ENCODE measurements at places on chromosomes 1 and 21.
A peak's percentile ranks its signal among the peaks of the same experiment; 100 is the strongest.

- no peak for DNase-seq
Measured at GRCh38 chr1:198535631-198536030, 4.8 kb downstream of the ATP6V1G3 start.

- DNase-seq: no peak
Measured at GRCh38 chr1:206706298-206706791, 21.6 kb downstream of the MAPKAPK2 start.

- DNase-seq: no peak
Measured at GRCh38 chr1:37001703-37002102, 32.6 kb downstream of the GRIK3 start.

DNA sequence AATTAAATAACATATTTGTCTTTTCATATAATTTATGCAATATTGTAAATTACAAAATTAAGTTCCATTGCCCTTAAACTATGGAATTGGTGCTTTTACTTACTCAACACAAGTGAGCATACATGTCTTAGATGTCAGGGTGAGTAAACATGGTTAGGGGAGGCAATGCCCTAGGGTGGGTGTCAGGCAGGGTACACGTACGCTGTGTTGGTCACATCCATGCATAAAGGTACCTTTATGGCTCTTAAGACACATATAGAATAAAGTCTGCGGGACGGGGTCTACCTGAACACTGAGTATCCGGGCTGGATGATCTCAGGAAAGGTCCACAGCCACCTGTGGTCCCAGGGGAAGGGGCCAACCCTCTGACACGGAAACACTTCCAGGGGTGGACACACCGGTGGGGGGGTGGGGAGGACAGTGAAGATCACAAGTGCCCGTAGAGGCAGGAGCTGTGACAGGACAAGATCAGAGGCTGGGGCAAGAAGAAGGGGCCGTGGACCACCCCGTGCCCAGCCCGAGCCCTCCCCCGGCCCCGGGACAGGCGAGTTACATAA is 720 bp downstream of the LIN9 start:
- peak; percentile 3 for DNase-seq

- no peak for DNase-seq
Measured at GRCh38 chr1:15123925-15124324, 29.6 kb upstream of the TMEM51 start.

DNA sequence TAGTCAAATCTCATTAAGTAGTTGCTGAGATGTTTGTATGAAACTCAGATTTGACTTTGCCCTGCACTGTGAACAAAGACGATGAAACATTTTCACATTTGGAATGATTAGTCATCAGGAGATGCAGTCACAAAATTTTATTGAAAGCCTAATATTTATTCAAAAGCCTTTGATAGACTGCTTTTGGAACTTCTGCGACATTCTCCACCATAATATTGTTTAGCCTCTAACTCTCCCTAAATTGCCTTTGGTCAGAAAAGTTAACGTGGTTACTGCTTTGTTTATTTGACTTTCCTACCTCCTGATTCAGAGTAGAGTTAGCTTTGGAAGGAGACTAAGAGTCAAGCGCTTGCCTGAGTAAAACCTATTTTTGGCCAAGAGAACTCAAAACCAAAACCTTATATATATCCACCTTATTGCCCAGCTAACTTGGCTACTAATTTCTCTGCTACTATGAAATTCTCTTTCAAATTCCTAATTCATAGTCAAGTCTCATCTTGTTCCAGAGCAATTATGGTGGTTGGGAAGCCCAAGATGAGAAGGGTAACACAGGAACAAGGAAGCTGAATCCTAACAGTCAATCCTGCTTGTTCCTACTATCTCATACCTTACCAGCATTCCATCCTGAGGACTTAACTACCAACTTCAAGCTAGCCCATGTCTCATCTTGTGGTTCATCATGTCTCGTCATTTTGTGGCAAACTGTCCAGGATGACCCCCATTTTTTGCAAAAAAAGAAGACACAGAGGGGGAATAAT is 429.6 kb downstream of the USP25 start:
- no peak for DNase-seq

- peak; percentile 39 for DNase-seq
Measured at GRCh38 chr1:160625725-160626498, 20.9 kb downstream of the SLAMF1 start.
